Brain (organoid and tissue), 16 donors: ENCODE measurements at places on chromosomes 4 and X.

DNA sequence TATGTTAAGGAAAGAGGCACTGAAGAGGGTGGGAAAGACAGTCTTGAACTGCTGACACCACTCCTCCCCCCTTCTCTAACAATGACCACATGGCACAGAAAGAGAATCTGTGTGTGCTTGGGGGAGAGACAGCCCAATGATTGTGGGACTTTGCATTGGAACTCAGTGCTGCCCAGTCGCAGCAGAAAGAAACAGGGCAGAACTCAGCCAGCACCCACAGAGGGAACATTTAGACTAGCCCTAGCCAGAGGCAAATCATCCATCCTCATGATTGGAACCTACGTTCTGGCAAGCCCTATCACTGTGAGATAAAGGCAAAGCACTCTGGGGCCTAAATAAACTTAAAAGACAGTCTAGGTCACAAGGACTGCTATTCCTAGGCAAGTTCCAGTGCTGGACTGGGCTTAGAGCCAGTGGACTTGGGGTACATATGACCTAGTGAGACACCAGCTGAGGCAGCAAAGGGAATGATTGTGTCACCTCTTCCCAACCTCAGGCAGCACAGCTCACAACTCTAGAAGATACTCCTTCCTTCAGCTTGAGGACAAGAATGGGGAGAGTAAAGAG, 132.8 kb upstream of the S100G start:
- DNase-seq: no peak

GRCh38 chr4:77021614-77022089, 54.1 kb downstream of the CCNI start:
- no peak for DNase-seq

DNA sequence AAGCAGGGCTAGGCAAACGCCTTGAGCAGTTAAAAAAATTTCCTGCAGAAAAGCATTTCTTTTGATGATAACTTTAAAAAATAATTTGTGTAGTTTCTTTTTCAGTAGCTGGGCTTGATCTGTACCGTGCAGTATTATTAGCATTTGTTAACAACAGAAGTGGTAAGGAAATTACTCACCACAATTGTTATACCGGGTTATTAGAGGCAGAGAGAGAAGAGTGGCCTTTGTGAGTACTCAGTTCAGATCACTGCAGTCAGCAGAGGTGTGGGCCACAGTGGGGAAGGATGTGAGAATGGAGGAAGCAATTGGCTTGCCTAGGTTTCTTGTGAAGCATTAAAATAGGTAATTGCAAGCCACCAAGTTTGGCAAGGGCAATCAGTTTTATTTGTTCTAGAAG, 14.3 kb upstream of the IL21 start:
- no peak for DNase-seq

DNA sequence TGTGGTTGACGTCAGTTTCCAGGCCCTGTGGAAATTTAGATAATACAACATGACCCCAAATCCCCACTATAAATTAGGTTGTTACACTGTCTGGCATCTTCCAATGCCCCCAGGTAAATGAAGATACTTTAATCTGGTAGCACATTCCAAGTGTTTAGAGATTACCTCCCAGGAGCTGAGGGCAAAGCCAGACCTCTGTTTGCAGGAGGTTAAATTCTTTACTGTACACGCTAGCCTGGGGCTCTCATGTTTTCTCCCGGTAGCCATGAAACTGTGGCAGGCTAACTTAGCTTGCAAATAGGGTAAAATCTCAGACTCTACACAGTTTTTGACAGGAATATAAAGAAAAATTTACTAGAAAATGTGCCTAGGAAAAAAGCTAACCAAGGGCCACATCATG, 450.0 kb downstream of the PDGFC start:
- DNase-seq: no peak

DNA sequence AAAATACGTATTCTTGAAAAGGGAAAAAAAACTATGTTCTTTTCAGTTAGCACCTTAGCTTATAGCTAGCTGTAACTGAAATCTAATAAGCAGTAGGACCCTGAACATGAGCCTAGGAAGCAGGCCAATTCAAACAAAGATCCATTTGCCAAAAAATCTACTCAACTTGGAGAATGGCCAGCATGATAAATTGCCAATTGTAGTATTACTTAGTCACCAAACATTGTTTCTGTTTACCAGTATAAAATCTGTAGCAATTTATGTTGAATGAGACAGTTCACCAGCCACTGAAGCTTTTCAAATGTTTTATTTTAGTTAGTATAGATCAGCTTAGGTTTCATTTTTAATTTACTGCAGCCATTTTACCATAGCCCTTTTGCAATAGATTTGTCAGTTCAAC, 323.6 kb upstream of the DIPK2B start:
- DNase-seq: no peak

DNA sequence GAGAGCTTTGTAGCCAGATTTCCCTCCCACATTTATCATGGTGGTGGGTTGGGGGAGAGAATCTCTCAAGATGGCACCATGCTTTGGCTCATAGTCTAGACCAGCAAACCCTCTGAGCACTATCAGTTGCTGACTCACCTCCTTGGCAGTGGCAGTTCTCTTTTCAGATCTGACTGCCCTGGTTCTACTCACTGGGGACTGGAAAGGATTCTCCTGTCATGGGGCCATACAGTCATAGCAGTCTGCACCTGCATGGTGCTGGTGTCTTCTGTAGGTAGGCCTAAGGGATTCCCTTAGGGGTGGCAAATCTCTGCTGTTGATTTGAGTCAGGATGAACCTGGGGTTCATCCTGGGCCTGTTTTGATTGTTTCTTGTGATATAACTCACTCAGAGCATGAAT, 2.6 kb downstream of the TEX13B start:
- DNase-seq: no peak

GRCh38 chr4:65656008-65656407, 14.3 kb downstream of the EPHA5 start:
- DNase-seq: no peak
